ENCODE measurements at places on chromosomes 11 and 22.

- DNase-seq, result no peak
Observed at GRCh38 chr22:25736378-25737011, 5.5 kb upstream of the MYO18B start.

- DNase-seq, result no peak
Observed at GRCh38 chr11:105164208-105164607, 24.6 kb upstream of the CARD18 start.

DNA sequence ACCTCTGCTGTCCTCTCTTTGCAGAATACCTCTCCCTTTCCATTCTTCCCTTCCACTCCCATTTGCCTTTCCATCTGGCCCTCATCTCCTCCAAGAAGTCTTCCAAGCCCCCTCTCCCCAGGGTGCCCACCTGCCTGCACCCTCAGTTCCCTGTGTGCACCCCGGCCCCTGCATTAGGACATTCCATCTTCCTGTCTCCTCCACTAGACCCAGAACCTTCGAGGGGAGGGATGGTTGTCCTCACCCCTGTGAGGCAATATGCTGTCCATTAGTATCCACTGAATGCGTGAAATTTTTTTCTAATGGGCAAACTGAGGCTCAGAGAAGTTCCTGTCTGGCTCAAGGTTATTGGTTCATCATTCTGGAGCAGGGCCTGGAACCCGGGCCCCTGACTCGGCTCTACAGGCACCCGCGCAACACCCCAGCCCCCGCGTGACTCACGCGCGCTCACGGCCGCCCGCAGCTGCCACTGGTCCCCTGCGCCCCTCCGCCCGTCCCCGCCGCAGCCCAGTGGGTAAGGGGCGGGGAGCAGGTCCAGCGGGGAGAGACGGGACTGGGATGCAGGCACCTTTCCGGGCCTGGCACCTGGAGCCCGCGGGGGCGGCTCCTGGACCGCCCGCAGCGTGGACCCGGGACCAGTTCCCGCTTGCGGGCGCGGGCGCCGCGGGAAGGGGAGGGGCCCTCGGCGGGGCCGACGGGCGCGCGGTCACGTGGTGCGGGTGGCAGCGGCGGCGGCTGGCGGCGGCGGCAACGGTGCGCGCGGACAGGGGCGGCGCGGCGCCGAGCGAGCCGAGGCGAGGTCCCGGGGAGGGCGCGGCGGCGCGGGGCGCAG, 7.0 kb downstream of the SEPTIN3 start:
- DNase-seq, result peak; percentile 15

DNA sequence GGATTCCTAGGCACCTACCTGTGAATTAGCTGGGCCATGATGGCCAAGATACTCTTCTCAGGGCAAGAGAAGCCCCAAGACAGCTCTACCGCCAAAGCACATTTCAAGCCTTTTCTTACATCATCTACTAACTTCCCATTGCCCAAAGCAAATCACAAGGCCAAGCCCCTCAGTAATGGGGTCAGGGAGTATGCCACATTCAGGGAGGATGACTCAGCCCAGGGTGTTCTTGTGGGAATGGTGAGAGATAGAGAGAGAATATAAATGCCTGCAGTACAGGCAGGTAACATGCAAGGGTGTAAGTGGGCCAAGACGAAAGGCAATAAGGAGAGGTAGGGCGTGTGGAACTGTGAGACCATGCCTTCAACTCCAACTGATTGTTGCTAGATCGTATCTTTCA, 162.5 kb upstream of the ISX start:
- DNase-seq, result no peak
